ENCODE measurements at places on chromosomes 6 and 20. TPM values are rescaled to one million over a fixed set of nuclear protein-coding genes. Genes with fewer than 3 reads are reported as not detected.

GRCh38 chr6:797479-798077 lies 104.6 kb upstream of the EXOC2 start:
- no peak for DNase-seq

The TSPO2 gene
- total RNA-seq, result not detected

DNA sequence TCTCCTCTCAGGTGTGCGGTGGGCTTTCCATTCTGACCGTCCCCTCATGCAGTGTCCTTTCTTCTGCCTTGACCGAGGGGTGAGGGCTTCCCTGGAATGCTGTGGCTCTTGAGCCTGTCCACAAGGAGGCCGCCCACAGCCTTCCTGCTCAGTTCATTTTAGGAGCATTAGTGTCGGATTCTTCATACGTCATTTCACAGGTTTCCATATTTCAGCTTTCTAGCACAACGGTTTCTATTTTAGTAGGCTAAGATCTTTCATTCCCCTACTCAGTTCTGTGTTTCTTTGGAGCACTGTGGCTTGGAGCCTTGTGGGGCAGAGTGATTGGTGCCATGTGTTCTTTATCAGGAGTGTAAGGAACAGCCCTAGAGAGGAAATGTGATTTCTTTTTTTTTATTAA lies 5.5 kb downstream of the PPP1R3G start:
- no peak for DNase-seq

The CYP39A1 gene
- total RNA-seq, result 5.9 TPM

DNA sequence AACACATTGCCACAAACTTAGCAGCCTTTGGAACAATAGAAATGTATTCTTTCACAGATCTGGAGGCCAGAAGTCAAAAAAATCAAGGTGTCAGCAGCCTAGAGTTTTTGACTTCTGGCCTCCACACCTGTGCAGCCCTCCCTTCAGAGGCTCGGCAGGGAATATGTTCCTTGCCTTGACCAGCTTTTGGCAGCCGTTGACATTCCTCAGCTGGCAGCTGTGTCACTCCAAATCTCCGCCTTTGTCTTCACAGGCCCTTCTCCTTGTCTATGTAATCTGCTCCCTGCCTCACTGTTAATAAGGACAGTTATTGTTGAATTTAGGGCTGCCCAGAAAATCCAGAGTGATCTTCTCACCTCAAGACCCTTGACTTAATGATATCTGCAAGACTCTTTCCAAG lies 17.2 kb upstream of the AHI1 start:
- DNase-seq, result no peak

The CYP21A2 gene
- total RNA-seq, result 0.52 TPM

DNA sequence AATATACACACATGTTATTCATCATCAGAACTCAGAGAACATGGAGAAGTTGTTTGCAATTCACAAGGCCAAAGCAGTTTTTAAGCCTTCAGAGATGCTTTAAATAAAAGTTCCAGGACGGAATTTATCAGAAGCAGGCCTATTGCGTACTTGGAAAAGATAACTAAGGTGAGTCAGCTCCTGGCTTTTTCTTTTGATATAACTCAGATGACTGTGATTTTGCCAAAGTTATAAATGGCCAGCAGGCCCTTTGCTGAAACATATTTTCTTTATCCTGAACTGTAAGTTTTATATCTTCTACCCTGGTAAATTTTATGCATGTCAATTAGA lies 55.0 kb upstream of the PLCB1 start:
- no peak for DNase-seq

DNA sequence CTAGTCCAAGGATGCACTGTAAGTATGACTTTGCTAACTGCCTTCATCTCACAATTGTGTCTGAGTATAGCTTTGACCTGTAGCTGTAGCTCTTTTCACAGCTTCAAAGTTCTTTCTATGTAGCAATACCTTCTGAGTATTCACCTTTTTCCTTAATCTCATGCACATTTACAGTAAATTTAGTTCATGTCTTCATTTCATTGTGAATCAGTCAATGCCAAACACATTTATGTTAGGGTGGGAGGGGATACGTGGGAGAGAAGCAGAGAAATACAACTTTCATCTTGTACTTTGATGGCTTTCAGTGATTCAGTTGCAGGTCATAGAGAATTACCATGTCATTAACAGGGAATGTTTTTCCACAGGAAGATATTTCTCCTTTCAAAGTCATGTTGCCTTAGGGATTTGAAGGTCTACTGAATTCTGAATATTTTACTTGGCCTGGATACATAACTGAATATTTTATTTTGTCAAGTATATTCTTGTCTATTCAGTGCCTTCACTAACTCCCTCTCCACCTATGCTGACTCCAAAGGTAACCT lies 119.2 kb downstream of the TINAG start:
- no peak for DNase-seq

GRCh38 chr20:61295249-61295648 lies 43.2 kb downstream of the CDH4 start:
- DNase-seq, result no peak

The COL21A1 gene
- total RNA-seq, result 23.2 TPM

The TNXB gene
- total RNA-seq, result 64.1 TPM

All from left ventricle myocardium superior (tissue), 1 donor.